Thoracic aorta (tissue), 2 donors: ENCODE measurements at places on chromosomes 13 and 19.

- no peak overlapping the region for H3K4me3 ChIP-seq
- no peaks in the 10 kb centered on the region for H3K4me1 ChIP-seq
- H3K36me3 ChIP-seq, result no peaks in the 10 kb centered on the region
- H3K27me3 ChIP-seq, result peaks cover 6% of the 10 kb centered on the region
- H3K27ac ChIP-seq, result no peak overlapping the region
- DNase-seq, result no peak
Measured at GRCh38 chr19:5478925-5479588, 23.8 kb downstream of the ZNRF4 start.

DNA sequence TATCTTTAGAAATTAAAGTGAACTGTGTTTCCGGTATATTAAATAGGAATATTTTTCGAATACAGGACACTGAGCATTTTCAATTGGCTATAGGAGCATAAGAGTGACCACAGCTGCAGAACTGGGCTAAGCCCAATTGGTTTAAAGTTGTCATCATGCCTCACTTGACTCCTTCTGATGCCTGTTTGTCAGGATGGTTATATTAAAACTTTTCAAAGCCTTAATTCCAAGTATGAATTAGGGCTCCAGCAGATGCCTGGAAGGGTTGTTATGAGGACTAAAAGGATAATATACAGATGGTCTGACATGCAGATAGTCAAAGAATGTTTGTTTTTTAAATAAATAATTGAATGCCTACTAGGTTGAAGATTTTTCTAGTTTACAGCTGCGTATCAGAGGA, 100.0 kb downstream of the LMO7 start:
- H3K27ac ChIP-seq, result peak overlapping the region; percentile 25
- H3K27me3 ChIP-seq, result no peaks in the 10 kb centered on the region
- peaks cover 29% of the 10 kb centered on the region for H3K4me1 ChIP-seq
- no peak overlapping the region for H3K4me3 ChIP-seq

DNA sequence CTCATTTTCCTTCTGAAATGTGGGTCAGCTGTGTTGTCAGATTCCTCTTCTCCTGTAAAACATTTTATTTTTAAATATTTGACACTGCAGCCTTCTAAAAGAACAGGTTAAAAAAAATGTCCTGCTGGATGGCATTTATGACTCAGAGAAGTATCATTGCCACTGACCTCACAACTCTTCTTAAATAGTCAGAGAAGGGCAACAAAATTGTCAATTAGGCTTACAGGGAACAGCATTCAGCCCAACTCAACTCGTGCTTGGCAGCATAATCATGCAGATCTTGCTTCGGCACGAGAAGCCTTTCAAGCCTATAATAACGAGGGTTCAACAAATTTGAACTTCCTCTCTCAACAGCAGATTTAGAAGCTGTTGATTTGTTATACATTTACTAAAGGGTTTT, 296.7 kb upstream of the DACH1 start:
- no peaks in the 10 kb centered on the region for H3K27me3 ChIP-seq
- DNase-seq, result no peak
- no peaks in the 10 kb centered on the region for H3K36me3 ChIP-seq
- no peaks in the 10 kb centered on the region for H3K4me1 ChIP-seq

- DNase-seq, result no peak
- no peak overlapping the region for H3K4me3 ChIP-seq
- no peaks in the 10 kb centered on the region for H3K36me3 ChIP-seq
- H3K27me3 ChIP-seq, result no peaks in the 10 kb centered on the region
- no peak overlapping the region for H3K27ac ChIP-seq
Measured at GRCh38 chr13:67736646-67737420, 506.7 kb upstream of the PCDH9 start.

DNA sequence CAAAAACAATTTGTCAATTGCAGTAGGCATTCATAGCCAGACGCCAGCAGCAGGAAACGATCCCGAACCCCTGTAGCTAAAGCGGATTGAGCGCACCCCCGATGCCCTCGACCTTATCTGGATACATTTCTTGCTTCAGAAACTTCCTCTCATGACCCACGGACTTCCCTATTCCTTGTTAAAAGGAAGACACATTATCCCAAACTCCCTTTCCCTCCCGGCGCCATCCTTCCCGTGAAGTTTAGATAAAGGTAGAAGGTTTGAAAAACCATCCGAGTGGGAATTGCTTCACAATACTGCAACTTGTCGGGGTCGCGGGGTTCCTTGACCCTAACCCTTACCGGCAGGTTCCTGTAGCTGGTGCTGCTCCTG, 977 bp downstream of the PCDH20 start:
- H3K4me3 ChIP-seq, result peak overlapping the region; percentile 79
- DNase-seq, result no peak
- H3K27me3 ChIP-seq, result no peaks in the 10 kb centered on the region
- no peak overlapping the region for H3K27ac ChIP-seq

GRCh38 chr13:94311893-94312292, 167.6 kb downstream of the DCT start:
- H3K27me3 ChIP-seq, result no peaks in the 10 kb centered on the region
- peaks cover 3% of the 10 kb centered on the region for H3K4me1 ChIP-seq
- H3K27ac ChIP-seq, result no peak overlapping the region
- H3K36me3 ChIP-seq, result no peaks in the 10 kb centered on the region

DNA sequence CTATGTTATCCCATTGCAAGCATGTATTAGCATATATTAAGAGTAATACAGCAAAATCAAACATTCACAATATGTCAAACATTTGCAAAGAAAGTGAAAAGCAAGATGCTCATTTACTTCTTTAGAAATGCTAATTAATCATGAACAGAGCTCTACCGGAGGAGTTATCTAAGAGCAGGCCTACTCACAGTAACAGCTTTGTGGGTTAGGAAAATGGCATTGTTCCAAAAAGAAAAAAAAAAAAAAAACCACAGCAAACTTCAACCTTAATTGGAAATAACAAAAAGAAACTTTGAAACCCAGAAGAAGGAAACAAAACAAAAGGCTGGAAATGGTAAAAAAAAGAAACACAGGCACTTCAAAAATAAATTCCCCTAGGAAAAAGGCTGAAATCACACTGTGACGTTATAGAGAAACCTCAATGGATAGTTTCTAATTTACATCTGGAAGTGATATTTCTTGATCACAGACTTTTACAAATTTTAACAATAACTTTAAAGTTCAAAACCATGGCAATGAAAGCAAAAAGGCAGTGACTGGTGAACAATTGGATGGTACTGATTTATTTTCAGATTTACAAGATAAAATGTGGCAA, 1236.8 kb upstream of the SPRY2 start:
- no peak overlapping the region for H3K27ac ChIP-seq
- H3K4me1 ChIP-seq, result no peaks in the 10 kb centered on the region
- H3K36me3 ChIP-seq, result no peaks in the 10 kb centered on the region
- H3K27me3 ChIP-seq, result no peaks in the 10 kb centered on the region

- DNase-seq, result no peak
- H3K27ac ChIP-seq, result no peak overlapping the region
- peak overlapping the region; percentile 31 for H3K4me3 ChIP-seq
- peaks cover 27% of the 10 kb centered on the region for H3K36me3 ChIP-seq
Measured at GRCh38 chr19:40754611-40755247, 3.7 kb downstream of the SNRPA start.

DNA sequence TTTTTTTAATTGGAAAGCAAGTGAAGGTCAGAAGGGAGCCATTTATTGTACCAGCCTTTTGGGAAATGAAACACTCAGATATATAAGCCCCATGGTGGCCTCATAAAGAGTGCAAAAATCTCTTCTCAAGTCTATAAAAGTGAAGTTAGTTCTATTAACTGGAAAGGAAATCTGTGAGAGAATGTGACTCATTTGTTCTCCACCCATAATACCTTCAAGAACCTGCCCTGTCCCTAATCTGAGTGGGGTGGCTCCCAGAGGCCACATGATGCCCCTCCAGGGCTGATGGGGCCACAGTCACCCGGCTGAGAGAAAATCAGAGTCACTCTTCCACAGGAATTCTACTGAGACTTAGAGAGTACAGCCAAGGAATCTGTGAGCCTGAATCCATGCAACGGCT, 65.8 kb upstream of the SERP2 start:
- no peaks in the 10 kb centered on the region for H3K27me3 ChIP-seq
- peak overlapping the region; percentile 27 for H3K27ac ChIP-seq
- H3K36me3 ChIP-seq, result no peaks in the 10 kb centered on the region
- peaks cover 70% of the 10 kb centered on the region for H3K4me1 ChIP-seq

DNA sequence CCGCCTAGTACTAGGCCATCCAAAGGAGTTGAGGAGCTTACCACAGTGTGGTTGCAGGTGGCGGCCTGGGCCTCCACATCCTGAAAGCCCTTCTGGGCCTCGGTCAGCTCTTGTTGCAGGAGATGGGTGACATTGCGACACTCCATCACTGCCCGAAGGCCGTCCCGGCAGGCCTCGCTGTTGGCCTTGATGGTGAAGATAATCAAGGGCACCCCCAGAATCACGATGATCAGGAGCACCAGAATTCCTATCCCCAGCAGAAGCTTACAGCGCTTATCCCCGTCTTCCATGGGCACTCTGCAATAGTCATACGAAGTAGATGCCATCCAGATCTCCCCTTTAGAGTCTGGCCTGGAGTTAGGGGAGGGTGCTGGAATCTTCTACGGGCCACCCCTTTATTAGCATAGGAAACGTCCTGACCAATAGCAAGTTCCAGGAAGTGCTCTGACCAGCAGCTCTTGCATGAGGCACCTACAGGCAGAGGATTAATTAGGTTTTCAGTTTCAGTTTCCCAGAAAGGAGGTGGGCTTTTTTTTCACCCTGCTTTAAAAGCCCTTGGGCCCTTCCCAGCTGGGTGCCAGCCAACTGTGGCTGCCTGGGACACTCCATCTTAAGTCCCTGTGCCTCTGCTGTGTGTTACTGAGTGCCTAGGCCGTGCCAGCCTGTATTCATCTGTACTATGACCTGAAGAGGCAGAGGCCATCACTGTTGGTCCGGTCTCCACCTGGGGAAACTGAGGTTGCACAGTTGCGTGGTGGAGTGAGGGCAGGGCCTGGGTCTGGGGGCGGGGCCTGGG, at the start of gene BST2:
BST2 (minus strand) TSS at position 381 of the 796 bp plus-strand sequence; CDS start at position 326, 55 bp downstream.
- no peaks in the 10 kb centered on the region for H3K36me3 ChIP-seq
- H3K27me3 ChIP-seq, result no peaks in the 10 kb centered on the region
- peak within 1 kb of the TSS; percentile 70 for H3K4me3 ChIP-seq
- peak within 1 kb of the TSS; percentile 72 for H3K27ac ChIP-seq
- DNase-seq, result peak; percentile 20

DNA sequence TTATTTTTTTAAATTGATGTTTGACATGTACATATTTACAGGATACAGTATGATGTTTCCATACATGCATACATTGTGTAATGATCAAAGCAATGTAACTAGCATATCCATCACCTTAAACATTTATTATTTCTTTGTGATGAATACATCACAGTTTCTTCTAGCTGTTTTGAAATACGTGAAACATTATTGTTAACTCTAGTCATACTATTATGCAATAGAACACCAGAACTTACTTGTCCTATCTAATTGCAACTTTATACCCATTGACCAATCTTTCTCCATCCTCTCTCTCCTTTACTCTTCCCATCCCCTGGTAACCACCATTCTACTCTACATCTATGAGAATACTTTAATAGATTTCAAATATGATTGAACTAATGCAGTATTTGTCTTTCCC, 1942.7 kb downstream of the PCDH9 start:
- no peak for DNase-seq
- H3K36me3 ChIP-seq, result no peaks in the 10 kb centered on the region
- H3K4me3 ChIP-seq, result no peak overlapping the region
- no peak overlapping the region for H3K27ac ChIP-seq
- H3K27me3 ChIP-seq, result no peaks in the 10 kb centered on the region

GRCh38 chr13:60074397-60074796, 89.3 kb downstream of the DIAPH3 start:
- no peaks in the 10 kb centered on the region for H3K36me3 ChIP-seq
- H3K4me3 ChIP-seq, result no peak overlapping the region
- H3K27ac ChIP-seq, result no peak overlapping the region
- DNase-seq, result no peak
- H3K27me3 ChIP-seq, result no peaks in the 10 kb centered on the region

GRCh38 chr19:29098863-29099481, 114.0 kb downstream of the UQCRFS1 start:
- no peak overlapping the region for H3K4me3 ChIP-seq
- H3K36me3 ChIP-seq, result no peaks in the 10 kb centered on the region
- DNase-seq, result peak; percentile 11

- peak overlapping the region; percentile 53 for H3K4me3 ChIP-seq
- peak overlapping the region; percentile 14 for H3K27ac ChIP-seq
- peaks cover 4% of the 10 kb centered on the region for H3K4me1 ChIP-seq
Measured at GRCh38 chr19:36775768-36776167, 3.2 kb upstream of the ZNF850 start.

DNA sequence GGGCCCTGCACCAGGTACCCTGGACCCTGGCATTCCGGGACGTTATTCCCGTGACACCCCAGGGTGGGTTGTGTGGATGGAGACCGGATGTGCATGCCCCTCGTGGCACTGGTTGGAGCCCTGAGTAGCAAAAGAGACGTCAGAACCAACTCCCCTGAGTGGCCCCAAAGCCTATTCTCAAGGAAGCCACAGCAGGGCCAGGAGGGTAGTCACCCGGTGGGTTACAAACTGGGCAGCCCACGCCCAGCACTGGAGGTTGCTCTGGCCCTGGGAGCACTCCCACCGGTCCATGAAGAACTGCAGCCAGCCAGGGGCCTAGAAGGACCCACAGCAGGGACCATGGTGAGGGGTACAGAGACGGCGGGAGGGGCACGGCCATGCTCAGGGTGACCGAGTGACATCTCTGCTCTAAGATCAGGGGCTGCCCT, 7.5 kb downstream of the KLF16 start:
- H3K4me1 ChIP-seq, result peaks cover 56% of the 10 kb centered on the region
- H3K27me3 ChIP-seq, result no peaks in the 10 kb centered on the region
- H3K4me3 ChIP-seq, result peak overlapping the region; percentile 68
- no peak for DNase-seq
- H3K27ac ChIP-seq, result peak overlapping the region; percentile 75
- H3K36me3 ChIP-seq, result no peaks in the 10 kb centered on the region

- no peaks in the 10 kb centered on the region for H3K27me3 ChIP-seq
- DNase-seq, result no peak
- H3K27ac ChIP-seq, result no peak overlapping the region
- no peak overlapping the region for H3K4me3 ChIP-seq
- peaks cover 56% of the 10 kb centered on the region for H3K36me3 ChIP-seq
- H3K4me1 ChIP-seq, result no peaks in the 10 kb centered on the region
Measured at GRCh38 chr19:11018179-11018578, 57.3 kb downstream of the SMARCA4 start.

DNA sequence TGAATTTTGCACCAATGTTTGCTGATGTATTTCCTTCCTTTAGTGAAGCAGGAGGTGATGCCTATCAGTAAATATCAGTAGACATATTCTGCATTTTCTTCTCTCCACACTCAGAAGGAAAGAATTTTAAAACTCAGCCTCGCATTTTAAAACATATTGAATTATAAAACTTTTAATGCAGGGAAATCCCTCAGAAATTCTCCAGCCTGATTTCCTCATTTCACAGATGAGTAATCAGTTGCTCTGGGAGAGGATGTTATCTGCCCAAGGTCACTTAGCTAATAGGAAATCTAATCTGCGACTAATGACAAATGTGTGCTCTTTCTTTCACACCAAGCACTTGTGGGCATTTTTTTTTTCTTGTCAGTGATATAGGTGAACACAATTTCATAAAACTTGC, 320.6 kb downstream of the ITGBL1 start:
- H3K27ac ChIP-seq, result no peak overlapping the region
- no peaks in the 10 kb centered on the region for H3K36me3 ChIP-seq
- H3K4me1 ChIP-seq, result no peaks in the 10 kb centered on the region
- DNase-seq, result no peak
- no peaks in the 10 kb centered on the region for H3K27me3 ChIP-seq
